ENCODE measurements at places on chromosomes 6 and 20.

GRCh38 chr6:163719028-163719742 is 304.7 kb downstream of the QKI start:
- no peak for DNase-seq

GRCh38 chr6:91796603-91797002 is 1209.7 kb upstream of the MAP3K7 start:
- no peak for DNase-seq

GRCh38 chr6:74283532-74283931 is 587.5 kb downstream of the CD109 start:
- DNase-seq = no peak

DNA sequence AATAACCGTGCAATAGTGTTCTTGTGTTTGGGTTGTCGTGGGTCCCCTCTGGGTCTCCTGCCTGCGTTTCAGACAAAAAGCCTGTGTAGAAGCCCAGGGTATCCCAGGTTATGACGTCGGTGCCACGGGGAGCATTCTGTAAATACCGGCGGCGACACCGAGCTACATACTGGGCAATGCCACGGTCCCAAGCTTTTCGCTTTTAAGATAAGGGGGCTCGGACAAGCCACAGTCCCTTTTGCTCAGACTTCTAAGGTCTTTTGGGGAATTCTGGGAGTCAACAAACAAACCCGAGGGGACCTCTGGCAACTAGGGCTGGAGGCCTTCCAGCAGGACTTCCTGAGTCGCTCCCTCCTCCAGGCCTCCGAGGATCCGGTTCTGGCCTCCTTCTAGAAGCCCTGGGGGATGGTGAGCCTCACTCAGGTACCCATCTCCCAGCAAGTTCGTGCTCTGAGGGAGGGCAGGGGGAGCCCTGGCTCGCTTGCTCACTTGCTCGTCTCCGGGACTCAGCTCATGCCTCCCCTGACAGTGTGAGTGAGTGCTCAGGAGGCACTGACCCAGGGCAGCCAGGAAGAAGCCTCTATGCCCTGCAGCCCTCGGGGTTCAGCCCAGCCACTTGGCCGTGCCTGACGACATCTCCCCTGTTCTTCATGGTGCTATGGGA is 62.4 kb upstream of the MRPS10 start:
- DNase-seq = no peak

DNA sequence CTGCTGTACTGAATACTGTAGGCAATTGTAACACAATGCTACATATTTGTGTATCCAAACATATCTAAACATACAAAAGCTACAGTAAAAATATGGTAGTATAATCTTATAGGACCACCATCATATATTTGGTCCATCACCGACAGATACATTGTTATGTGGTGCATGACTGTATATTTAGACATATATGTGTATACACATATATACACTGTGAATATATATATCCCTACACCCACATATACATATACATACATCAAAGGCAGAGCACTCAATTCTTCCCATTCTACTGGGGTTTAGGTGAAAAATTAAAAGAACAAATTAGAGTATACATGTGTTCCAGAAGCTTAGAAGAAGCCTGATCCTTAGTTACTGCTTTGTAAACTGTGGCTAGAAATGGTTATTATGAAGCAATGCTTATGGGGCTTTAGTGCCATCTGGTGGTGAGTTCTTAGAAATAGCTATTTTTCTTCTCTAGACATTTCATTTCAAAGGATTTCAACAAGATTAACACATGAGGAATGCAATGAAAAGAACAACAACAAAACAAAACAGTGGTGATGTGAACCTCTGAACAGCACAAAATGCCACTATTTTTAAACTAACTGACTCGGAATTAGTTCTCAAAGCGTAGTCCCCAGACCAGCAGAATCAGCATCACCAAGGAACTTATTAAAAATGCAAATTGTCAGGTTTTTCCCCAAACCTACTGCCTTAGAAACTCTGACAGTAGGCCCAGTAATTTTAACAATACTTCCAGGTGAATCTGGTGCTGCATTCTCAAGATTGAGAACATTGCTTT is 38.0 kb downstream of the PKHD1 start:
- DNase-seq = peak; percentile 81

DNA sequence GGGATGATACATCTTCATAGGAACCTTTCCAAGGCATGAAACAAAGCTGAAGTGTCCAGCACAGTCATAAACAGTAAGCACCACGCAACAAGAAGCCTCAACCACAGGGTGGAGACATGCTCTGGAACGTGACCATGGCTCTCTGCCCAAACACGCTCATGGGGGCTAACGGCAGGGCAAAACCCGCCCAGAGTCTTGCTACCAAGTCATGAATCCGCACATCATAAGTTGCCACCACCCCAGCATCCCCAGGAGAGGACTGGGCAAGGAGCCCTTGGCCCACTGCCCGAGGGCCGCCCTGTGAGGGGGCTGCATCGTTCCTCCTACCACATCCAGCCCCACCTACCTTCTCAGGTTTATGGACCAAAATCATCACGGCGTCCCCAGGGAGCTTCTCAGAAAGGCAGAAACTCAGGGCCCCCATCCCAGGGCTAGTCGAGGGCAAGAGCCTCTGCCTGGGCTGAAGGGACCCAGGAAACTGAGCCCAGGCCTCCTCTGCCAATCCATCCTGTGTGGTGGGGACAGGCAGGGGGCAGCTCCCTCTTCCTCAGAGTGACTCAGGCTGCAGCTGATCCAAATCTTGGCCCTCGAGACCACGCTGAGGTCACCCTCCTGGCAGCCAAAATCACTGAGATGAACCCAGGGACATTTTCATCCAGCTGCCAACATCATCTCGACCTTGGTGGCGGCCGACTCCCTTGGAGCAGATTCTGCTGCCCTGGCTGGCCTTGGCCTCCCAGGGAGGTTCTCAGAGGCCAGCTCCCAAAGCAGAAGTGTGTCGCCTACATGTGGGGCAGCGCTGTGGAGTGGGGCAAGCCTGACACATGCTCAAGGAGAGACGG is 42.6 kb downstream of the BMP7 start:
- no peak for DNase-seq

Data from trophoblast cell (in vitro differentiated cells and primary cell).